Right renal pelvis (tissue), 4 donors: ENCODE measurements at places on chromosomes 13 and 19.

DNA sequence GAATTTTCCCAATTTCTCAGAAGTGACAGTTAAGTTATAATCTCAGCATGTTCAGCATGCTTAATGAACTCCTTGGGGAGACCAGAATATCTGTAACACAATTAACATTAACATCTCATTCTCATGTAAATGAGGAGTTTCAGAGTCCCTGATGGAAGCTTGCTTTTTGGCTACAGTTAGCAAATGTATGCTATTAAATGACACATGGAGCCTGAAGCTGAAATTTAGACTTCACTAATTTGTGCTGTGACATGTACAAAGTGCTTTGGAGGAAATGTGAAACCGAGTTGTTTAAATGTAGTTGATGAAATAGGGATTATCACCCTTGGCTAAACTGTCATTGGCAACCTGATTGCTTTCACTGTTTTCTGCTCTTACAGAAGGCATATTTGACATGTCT is 2265.1 kb upstream of the PCDH20 start:
- no peak for DNase-seq

- DNase-seq, result no peak
Measured at GRCh38 chr19:51654783-51655182, 8.2 kb upstream of the SIGLEC14 start.

DNA sequence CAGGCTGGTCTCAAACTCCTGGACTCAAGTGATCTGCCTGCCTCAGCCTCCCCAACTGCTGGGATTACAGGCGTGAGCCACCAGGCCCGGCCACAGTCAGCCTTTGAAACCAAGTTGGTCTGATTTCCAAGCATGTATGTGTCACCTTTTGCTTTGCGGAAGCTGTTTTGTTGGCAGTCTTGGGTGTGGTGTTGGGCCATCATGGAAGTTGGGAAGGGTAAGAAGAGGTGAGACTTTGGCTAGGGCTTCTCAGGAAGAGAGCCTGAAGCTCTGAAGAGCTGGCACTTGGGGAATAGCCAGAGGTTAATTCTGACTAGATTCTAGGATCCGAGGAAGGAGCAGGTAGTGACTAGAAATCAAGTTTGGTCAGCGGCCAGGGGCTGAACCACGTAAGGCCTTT is 2.8 kb downstream of the RSPH6A start:
- DNase-seq, result no peak

DNA sequence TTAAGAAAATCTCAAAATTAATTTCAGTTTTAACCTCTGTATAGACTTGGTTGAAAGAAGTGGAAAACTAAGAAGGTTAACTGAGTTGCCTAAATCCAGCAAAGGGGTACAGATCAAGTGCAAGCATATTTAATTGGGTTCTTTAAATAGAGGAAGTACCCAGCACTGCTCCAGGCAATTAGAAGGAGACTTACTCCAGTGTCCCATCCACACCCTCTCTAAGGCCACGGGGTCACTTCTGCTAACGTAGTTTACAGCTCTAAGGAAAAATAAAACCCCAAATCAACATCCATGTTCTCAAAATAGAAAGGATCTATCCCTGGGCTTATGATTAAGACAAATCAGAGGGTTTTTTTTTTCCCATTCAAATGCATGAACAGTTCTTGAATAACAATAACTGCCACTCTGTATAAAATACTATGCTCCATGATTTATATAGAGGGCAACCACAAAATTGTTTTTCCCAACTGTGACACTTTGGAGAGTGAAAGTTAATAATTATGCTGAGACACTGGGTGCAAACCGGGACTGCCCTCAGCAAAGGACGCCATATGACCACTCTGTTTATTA is 4.6 kb downstream of the FRY start:
- no peak for DNase-seq

- DNase-seq, result no peak
Measured at GRCh38 chr13:97328222-97328790, 105.7 kb upstream of the RAP2A start.

GRCh38 chr19:29550896-29551295 is 25.1 kb downstream of the VSTM2B start:
- no peak for DNase-seq

- no peak for DNase-seq
Measured at GRCh38 chr13:87444135-87444534, 227.0 kb upstream of the SLITRK5 start.

DNA sequence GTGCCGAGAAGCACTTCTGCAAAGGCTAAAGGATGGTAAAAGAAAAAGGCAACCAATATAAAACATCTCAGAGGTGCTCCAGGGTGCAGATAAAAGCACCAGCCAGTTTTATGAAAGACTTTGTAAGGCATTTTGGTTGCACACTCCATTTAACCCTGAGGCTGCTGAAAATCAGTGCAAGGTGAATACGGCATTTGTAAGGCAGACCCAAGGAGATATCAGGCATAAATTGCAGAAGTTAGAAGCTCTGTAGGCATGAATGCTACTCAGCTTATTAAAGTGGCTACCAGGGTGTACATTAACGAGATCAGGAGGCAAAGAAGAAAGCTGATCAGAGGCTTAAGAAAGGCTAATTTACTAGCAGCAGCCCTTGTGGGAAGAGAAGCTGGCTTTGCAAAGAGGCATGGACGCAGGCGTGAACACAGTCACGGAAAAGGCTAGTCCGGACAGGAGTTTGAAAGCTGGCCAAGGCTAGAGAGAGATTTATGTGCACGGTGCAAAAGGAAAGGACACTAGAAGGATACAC is 99.6 kb downstream of the ZNF429 start:
- no peak for DNase-seq

- no peak for DNase-seq
Measured at GRCh38 chr19:7336321-7336973, 12.3 kb upstream of the ARHGEF18 start.
